ENCODE measurements at places on chromosomes 5 and 9.

DNA sequence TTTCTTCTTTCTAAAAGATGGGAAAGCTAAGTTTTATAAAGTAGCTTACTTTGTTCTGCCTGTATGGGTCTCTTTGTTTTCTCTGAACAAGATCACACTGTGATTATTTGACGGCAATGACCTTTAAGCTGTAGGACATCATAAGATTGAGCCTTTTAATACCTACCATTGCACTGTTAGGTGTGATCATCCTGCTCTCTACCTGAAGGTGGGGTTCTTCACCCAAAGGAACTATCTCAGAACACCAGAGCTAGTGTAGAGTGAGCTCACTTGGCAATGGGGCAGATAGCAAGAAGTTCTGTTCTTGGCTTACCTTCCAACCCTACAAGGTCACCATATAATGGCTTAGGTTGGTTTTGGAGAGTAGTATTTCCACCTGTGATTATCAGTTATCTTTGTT lies 200.2 kb downstream of the SPATA31D1 start:
- no peak for DNase-seq

DNA sequence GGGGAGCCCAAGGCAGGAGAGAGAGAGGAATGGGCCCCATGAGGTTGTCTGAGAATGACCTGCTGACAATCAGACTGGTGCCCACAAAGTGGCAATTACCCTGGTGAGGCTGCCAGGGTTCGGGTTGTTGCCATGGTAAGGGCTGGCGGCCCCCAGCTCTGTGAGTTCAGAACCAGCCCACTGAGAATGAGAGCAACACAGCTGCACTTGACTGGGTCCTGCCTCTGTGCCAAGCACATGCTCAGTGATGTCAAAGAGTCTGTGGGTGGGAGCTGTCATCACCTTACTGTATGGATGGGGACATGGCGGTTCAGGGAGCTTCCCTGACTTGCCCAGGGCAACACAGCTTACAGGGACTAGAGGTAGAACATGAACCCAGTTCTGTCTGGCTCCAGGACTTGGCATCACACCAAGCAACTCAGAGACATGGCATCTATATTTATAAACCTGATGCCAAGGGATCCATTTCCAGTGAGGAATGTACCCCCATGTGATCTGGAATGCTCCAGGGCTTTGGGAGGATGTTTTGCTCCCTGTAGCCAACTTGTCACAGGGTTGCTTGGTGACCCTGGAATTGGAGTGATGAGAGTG lies 38.2 kb upstream of the TEX48 start:
- DNase-seq, result no peak

DNA sequence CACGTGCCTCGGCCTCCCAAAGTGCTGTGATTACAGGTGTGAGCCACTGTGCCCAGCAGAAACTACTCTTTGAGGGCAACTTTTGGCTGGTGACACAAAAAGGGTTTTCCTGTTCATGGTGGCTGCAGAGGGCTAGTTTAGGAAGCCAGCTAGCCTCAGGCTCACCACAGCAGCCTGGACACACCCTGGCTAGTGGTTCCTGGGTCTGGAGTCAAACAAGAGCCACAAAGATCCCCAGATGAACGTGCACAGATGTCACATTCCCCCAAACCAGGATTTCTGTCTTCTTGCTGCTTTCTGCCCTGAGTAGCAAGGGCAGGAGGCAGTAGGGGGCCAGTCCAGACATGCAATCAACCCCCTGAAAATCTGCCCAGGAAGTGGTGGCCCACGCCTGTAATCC lies 6.8 kb downstream of the HBEGF start:
- no peak for DNase-seq

DNA sequence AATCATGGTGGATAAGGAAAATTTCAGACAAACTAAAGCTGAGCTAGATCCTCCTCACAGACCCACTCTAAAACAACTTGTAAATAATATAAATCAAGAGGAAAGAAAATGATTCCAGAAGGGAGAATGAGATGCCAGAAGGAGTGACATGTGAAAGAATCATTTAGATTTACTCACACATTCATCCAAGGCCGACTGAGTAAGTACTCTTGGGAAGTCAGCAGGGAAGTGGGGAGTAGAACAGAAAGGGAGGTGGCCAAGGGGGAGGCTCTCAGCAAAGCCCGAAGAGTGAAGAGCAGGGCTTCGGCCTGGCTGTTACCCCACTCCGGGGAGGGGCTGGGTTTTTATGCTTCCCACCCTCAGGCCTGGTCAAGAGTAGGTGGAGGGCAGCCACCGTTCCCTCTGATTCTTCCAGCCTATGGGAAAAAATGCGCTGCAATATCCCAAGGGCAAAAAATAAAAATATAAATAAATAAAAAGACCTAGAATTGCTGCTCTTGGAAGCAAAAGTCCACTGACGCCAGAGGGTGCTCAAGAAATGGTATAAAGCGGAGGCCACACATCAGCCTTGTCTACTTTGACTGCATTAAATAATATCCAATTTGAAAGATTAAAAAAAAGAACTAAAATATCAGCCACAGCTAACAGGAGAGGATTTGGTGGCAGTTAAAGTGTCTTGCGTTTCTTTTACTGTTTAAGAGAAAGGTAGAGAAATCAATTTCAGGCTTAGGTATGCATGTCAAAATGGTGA lies 110.2 kb upstream of the COL5A1 start:
- no peak for DNase-seq

GRCh38 chr5:121899346-121899745 lies 47.7 kb downstream of the FTMT start:
- no peak for DNase-seq

DNA sequence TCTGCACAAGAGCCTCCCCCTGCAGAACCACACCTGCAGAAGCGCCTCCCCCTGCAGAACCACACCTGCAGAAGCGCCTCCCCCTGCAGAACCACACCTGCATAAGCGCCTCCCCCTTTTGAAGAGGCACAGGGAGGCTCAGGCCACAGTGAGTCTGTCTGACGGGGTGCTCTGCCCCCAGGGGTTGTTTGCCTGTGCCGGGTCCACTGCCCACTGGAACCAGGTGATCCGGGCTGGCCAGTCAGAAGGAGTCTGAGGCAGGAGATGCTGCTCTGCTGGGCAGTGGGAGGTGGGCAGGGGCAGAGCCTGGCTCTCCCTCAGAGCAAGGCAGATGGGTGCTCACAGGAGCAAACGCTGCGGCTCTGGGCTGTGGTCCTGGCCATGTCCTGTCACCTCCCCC lies 60.8 kb upstream of the RNU6ATAC start:
- DNase-seq, result no peak
